COLO829 (cell line): ENCODE measurements at places on chromosomes 13 and 19.
A peak's percentile ranks its signal among the peaks of the same experiment; 100 is the strongest.

GRCh38 chr13:86383151-86383550 is 583.9 kb upstream of the SLITRK6 start:
- no peak for DNase-seq

DNA sequence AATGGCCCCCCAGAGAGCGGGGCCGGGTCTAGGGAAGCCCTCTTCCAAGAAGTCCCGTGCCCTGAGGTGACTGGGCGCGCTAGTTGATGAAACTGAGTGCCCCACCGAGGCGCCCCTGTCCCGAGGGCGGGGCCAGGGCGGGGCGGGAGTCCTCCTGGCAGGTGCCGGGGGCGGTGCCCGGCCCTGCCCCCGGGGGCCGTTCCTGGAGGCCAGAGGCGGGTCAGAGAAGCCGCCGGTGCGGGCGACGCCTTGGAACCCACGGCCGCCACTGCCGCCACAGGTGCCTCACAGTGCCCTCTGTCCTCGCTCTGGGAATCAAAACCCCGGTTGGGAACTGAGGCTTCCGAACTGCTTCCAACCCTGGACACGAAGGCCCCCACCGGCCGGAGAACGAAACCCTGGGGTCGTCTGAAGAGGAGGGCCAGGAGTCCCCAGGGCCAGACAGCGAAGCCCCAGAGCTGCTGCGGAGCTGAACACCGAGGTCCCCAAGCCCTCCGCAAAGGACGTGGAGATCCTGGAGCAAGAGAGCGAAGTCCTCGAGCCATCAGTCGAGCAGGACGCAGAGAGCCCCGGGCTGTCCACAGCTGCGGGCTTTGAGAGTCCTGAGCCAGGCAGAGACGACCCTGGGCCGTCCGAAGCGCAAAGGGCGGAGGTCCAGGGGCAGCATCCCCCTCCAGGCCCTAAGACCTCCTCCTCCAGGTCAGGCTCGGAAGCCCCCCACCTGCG is at the start of gene MISP3:
MISP3 (plus strand) TSS at position 252 of the 726 bp plus-strand sequence. CDS start 524 bp downstream, outside the sequence.
- DNase-seq = no peak

- no peak for DNase-seq
These were observed 53.1 kb downstream of the C13orf46 start for GRCh38 chr13:113920606-113921286.

- no peak for DNase-seq
These were observed 67.3 kb upstream of the TSHZ3 start for GRCh38 chr19:31416548-31416947.

GRCh38 chr13:67318860-67319259 is 88.7 kb upstream of the PCDH9 start:
- no peak for DNase-seq

DNA sequence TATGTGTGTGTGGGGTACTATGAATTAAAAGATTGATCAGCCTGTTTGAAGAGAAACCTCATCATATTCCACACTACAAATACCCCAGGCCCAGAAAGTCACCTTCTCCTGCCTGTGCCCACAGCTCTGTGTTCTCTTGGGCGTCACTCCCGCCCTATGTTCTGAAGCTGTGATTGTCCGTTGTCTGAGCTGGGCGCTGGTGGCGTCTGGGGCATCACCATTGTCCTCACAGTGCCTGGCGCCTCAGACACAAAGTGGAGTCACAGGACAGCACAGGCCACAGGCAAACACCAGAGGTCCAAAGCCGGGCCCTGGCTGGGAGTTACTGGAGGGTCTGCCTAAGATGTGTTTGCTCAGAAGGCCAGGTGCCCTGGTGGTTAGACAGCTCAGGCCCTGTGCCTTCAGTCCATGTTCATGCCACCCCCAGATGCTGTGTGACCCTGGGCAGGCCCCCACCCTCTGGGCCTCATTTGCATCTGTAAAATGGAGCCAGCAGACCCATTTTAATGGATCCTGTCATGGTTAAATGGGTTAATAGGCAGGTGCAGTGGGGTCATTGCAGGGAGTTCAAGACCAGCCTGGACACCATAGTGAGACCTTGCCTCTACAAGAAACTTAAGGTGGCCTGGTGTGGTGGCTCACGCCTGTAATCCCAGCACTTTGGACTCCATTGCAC is 34.5 kb downstream of the DNM2 start:
- no peak for DNase-seq

GRCh38 chr13:98921786-98922185 is 56.1 kb downstream of the DOCK9 start:
- DNase-seq = no peak

DNA sequence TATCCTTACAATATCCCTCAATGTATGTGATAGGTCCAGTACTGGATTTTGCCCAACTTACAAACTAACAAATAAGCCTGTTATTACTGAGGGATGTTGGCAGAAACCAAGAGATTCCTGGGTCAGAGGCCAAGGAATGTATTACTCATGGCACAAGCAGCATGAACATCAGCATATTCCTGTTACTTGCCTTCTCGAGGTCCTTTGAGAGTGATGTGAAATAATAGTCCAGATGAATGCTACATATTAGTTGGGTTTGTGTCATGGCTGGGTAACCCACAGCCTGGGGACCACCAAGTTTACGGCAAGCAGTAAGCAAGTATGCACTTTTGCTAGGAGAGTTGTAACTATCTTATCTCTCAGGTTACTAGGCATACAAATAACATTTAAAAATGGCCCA is 384.5 kb upstream of the GPC6 start:
- no peak for DNase-seq

- DNase-seq = no peak
These were observed 11.9 kb downstream of the ABCA7 start for GRCh38 chr19:1051791-1052190.

GRCh38 chr13:33865945-33866344 is 48.0 kb downstream of the RFC3 start:
- no peak for DNase-seq

DNA sequence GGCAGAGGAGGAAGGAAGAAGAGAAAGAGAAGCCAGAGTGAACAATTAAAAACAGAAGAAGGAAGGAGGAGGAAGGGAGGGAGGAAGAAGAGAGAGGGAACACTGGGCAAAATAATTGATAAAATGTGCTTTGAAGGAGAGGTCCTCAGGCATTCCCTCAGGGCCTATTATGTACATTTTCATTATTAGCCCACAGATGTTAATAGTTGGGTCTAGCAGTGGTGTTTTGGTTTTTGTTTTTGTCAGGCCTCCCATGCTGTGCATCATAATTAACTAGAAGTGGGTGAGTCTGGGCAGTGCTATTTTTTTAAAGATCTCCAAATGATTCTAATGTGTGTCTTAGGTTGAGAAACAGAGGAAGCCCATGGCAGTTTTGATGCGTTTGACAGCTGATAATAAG is 178.1 kb downstream of the TDRD3 start:
- no peak for DNase-seq

- DNase-seq = no peak
These were observed 48.6 kb upstream of the TCF3 start for GRCh38 chr19:1700733-1701663.

DNA sequence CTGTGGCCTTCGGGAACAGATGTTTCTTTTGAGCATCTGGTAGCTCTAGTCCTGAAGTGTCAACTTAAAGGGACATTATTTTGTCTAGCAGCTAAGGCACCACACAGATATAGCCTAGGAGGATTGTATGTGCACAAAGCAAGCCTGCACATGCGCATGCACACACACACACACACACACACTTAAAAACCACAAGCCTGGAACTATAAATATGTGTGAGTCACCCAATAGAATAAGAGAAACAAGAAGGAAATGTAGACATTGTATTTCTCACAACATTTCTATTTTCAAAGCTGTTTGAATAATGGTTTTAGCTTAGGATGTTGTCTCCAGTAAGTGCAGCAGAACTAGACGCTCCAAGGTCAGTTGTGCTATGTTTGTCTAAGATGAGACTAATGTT is 516.5 kb downstream of the SUCLA2 start:
- DNase-seq = no peak

DNA sequence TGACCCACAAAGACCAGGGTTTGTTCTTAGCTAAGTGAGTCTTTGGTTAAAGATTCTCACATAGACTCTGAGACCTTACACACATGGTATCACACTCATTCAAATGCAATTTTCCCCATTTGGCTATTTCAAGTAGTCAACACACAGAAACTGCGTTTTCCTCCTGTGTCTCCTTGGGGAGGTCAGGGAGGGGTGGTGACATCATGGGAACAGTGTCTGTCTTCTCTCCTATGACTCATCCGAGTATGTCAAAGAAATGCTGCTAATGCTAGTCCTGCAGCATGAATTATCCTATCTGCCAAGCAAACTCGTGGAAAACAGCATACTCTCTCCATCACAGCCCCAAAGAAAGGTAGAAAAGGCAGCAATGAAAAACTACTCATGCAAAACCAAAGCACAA is 100.2 kb downstream of the ENOX1 start:
- peak; percentile 64 for DNase-seq

- peak; percentile 77 for DNase-seq
These were observed 43.8 kb downstream of the DCT start for GRCh38 chr13:94435604-94436226.

DNA sequence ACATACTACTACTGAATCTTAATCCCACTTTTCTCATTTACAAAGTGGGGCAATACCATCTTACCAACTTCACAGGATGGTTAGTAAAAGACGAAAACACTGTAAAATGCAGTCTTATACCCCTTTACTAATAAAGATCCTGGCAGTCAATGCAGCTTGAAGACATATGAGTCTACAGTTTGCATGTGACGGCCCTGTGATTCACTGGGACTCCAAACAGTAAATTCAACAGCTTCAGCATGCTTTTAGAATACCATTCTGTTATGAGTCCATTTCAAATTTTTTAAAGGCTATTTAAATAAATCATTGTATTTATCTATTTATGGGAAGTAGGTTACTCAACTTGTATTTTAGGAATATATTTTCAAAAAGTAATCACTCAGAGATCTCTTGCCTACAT is 629.1 kb downstream of the LIG4 start:
- DNase-seq = no peak

- DNase-seq = no peak
These were observed 764 bp downstream of the UPF1 start for GRCh38 chr19:18832306-18833140.

DNA sequence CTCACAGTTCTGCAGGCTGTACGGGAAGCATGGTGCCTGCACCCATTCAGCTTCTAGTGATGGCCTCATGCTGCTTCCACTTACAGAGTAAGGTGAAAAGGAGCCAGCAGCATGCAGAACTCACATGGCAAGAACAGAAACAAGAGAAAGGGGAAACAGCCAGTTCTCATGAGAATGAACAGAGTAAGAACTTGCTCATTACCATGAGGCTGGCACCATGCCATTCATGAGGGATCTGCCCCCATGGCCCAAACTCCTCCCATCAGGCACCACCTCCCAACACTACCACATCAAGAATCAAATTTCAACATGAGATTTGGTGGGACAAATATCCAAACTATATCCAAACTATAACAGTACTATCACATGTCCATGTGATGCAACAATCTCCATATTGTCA is 72.1 kb downstream of the KATNAL1 start:
- no peak for DNase-seq

DNA sequence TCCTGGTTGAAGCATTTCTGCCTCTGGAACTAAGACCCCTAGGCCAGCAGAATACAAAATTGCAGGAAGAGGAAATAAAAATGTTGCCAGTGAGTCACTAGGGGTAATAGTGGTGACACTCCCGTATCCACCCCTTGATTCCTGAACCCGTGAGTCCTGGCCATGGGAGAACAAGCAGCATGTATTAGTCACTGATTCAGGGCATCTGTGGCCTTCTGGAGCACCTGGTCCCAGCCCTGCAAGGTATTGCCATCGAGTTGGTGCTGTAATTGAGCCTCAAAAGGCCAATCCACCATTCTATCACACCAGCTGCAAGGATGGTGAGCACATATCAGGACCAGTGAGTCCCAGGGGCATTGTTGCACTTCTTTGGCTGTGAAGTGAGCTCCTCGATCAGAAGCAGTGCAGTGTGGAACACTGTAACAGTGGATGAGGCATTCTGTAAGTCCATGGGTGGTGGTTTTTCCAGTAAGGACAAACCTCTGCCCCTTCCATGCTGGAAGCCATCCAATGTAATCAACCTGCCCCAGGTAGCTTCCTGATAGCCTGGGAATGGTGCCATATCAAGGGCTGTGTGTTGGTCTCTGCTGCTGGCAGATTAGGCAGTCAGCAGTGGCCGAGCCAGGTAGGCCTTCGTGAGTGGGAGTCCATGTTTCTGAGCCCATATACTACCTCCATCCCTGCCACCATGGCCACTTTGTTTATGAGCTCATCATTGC is 39.6 kb downstream of the C1QTNF9 start:
- no peak for DNase-seq
